NCI-H1048 (cell line): ENCODE measurements at places on chromosomes 4 and X.

DNA sequence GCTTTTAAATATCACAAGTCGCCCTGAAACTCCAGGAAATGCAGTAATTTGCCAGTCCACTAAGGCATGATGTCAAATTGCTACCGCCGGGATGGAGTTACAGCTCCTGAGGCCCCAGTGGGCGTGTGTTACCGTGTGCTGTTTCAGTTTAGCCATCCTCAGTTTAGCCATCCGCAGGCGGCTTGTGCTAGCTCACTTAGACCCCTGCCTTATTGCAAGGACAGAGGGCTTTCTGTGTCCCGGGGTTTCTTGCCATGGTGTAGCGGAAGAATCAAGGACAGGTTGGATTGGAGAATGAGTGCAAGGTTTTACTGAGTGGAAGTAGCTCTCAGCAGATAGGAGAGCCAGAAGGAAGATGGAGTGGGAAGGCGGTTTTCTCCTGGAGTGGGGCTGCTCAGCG, 33.8 kb upstream of the LRBA start:
- DNase-seq, result no peak

DNA sequence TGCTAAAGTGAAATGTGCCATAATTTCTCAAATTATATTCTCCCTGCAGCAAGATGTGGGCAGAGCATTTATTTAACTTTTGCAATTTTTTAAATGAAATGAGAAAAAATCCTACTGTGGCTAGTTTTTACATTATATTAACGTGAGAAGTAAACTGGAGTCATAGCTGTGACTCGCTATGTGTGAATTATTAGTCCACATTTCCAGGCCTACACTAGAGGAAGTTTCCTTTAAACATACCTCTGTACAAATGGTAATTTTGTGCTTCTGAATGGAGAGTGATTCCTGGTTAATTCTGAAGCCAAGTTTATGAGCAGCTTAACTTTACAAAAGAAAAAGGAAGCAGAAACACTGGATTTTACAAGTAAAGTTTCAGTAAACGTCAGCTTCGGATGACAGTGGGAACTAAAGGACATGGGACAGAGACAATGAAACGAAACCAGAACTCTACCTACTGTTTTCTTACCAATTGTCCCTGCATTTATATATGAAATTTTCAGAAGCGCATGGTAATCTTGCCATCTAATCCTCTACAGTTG, 72.4 kb downstream of the FBXO8 start:
- DNase-seq, result no peak

DNA sequence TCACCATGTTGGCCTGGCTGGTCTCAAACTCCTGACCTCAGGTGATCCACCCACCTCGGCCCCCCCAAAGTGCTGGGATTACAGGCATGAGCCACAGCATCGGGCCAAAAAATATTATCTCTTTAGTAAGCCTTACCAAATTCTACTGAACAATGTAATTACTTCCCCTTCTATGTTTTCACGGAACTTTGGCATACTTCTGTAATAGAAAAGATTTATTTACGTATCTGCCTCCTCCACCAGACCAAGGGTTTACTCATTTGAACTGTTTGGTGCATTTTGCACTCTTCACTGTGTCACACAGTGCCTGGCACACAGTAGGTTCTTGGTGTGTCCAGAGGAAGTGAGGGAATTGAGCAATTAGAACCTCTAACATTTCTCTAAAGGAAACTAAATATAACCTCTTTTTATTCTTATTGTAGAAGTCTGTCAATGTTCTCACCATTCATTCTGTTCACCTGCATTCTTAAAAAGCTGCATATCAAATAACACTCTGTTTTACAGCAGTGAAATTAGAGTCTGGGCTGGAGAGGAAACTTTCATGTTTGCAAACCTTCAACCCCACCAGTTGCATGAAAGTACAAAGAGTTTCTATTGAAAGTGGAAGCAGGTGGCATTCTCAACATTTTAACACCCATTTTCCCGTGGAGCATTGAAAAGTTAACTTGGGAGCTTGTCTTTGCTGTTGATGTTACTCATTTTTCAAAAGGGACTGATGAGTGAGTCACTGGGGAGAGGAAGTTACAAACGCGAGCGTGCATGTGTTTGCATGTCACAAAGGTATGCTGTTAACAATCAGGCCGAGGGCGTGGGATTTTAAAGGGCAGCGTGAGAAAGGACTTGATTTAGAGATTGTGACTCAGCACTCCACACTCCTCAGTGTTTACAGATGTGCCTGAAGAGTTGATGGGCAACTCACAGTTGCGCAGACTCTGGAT, 314.1 kb downstream of the STK32B start:
- no peak for DNase-seq

GRCh38 chr4:156782491-156782890, 189.1 kb downstream of the PDGFC start:
- DNase-seq, result no peak

DNA sequence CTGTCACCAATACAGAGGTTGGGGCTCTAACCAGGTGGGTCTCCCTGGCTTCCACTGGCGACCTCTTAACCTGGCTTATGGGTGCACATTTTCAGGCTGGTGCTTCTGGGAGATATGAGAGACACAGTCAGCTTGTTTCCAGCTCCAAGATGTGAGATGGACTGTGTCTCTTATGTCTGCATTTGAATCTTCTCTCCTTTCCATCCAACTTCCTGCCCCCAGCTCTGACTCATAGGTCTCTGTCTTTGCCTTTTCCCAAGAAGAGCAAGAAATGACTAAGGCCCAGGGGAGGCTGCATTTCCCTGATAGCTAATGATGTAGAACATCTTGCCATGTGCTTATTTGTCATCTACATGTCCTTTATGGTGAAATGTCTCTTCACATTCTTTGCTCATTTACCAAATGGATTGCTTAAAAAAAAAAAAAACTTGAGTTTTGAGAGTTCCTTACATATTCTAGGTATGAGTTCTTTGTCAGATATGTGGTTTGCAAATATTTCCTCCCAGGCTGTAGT, 3.2 kb upstream of the UXT start:
- no peak for DNase-seq

DNA sequence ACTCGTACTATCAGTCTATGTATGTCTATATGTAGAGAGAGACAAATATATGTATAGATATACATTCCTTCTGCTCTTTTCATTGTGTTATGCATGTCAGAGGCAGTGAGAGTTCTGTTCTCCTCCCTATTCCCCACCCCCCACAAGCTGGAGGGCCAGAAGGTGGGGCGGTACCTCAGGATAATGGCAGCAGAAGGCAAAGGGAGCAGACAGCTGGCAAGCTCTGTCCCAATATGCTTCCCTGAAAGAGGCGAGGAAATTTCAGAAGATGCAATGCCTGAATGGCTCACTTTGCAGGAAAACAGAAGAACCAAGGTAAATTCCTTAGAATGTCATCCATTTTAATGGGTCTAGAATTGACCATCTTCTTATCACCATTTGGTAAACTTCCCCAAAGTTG, 114.4 kb downstream of the NAA11 start:
- DNase-seq, result no peak

- no peak for DNase-seq
Measured at GRCh38 chrX:103742339-103742738, 31.6 kb downstream of the TMEM31 start.

DNA sequence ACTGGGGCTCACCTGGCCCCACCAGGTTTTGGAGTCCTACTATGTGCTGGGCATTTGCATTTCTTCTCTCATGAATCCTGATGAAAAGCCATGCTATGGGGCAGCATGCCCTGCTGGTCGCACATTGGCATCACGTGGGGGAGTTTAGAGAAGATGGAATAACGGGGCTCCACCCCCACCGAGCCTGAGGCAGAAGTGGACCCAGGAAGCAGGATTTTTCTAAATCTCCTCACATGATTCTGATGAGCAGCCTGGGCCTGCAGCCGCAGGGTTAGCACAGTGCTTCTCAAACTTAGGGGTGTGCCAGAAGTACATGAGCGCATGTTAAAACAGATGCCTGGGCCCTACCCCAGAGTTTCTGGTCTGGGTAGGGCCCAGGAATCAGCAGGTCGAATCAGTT, 4.6 kb upstream of the SORCS2 start:
- DNase-seq, result no peak

- no peak for DNase-seq
Measured at GRCh38 chr4:73978886-73979285, 2.9 kb downstream of the PF4 start.

- DNase-seq, result no peak
Measured at GRCh38 chrX:108122748-108123147, 31.2 kb downstream of the ATG4A start.

DNA sequence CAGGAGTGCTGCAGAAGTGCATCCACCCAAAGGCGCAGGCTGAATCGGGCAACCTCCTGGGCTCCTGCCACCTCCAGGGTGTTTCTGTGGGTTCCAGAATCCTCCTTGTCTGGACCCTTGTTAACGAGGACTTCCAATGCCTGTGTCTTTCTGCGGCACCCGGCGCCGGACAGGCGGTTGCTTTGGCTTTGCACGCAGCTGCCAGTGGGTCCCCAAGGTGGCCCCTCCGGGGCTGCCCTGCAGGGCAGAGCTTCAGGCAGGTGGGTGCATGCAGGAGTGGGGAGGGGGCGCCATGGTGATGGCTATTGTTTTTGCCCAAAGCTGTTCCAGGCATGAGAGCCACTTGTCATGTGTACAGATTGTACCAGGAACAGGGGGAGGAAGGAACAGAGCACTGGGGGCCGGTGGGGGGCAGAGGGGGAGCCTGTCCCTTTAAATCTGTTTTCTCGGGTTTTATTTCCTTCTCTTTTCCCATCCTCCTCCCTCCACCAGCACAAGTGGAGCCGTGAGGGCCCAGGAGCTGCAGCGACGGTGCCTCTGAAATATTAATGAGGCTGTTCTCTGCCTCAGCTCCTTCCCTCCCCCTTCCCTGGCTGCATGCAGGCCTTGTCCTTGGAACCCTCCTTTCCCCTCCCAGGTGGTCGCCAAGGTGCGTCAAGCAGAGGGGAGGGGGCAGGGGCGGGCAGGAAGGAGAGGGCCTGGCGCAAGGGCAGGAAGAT, 13.1 kb downstream of the ATP2B3 start:
- no peak for DNase-seq

GRCh38 chrX:123358457-123358856, 174.4 kb downstream of the GRIA3 start:
- no peak for DNase-seq

DNA sequence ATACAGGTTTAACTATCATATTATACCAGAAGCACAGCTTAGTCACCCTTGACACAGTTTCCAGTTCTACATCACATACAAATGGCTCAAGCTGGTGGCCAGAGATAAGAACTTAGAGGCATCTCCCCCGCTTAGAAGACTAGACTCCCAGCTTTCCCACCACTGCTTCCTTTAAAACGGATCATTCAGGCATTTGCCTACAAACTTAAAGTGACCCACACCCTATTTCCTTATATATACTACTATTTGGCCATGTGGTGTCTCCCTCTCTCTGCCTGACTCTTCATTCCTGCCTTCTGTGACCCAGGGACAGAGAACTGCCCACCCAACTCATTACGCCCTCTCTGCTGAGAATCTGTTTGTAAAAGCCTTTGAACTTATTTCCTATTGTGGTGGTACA, 781.2 kb upstream of the DIAPH2 start:
- no peak for DNase-seq

- no peak for DNase-seq
Measured at GRCh38 chr4:156085100-156085499, 131.4 kb upstream of the CTSO start.

GRCh38 chr4:78984593-78984992, 45.4 kb upstream of the PAQR3 start:
- no peak for DNase-seq

DNA sequence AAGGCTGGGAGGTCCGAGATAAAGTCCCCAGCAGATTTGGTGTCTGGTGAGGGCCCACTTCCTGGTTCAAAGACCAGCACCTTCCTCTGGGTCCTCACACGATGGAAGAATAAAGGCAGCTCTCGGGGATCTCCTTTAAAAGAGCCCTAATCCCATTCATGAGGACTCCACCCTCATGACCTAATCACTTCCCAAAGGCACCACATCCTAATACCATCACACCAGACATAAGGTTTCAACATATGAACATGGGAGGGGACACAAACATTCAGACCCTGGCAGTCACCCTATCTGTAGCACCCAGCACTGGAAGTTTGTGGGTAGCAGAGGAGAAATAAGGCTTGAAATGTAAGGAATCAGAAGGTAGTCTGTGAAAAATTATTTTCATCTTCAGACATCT, 112.9 kb upstream of the NOCT start:
- DNase-seq, result no peak

- no peak for DNase-seq
Measured at GRCh38 chrX:39854772-39855747, 242.7 kb downstream of the BCOR start.

DNA sequence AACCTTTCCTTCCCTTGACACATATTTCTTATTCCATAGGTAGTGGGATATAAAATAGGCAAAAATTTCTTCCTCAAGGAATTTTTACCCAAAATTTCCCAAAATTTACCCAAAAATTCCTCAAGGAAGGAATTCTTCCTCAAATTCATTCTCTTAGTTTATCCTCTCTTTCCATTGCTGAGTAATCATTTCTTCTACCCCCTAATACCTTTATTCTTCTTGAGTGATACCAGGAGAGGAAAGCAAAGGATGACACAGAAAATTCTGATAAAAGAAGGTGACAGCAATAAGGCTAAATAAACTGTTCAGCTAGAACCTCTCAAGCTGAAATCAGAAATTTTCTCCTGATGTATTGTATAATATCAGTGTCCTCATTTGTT, 191.4 kb upstream of the MAB21L2 start:
- no peak for DNase-seq

DNA sequence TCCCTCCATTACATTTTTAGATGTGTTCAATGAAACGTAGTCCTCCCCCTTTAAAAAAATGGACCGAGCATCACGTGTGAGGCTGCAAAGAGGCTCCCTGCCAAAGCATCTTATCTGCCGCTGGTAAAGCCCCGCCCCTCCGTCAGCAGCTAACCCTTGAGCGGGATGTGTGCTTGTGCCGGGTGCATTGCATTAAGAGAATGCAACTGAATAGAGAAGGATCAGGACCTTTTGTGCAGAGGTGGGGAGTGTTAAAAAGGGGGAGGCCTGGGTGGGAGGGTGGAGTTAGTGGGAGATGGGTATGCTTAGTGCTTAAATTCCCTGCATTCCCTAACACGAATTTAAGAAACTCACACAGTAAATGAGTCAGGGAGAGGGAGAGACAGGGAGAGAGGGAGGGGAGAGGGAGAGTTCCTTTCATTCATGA, 66.0 kb downstream of the TBL1X start:
- no peak for DNase-seq

GRCh38 chr4:26613237-26613636, 29.4 kb downstream of the TBC1D19 start:
- DNase-seq, result no peak
